Activated CD4-positive, alpha-beta T cell treated with anti-CD3 and anti-CD28 coated beads, Interleukin-2, Interleukin-4, amounts not matched to agents 100 ng/mL and 50 ng/mL, durations not matched to agents 16 hours and 8 hours (primary cell): ENCODE measurements at places on chromosomes 12 and 14.

DNA sequence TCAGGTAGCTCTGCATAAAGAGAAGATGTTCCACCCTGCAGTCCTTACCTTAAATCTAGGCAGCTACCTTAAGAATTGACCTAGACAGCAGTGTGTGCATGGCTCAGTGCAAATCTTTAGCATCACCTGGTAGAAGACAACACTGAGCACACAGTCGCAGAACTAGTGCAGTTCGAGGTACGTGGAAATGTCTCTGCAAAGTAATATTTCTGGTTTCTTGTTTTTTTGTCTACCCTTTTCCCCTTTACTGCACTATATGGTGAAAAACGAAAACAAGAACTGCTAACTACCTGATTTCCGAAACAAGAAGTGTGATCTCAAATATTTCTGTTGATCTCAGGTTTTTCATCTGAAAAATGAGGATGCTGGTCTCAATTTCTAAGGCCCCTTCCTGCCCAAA, 82.5 kb downstream of the ETV6 start:
- no peak for DNase-seq

DNA sequence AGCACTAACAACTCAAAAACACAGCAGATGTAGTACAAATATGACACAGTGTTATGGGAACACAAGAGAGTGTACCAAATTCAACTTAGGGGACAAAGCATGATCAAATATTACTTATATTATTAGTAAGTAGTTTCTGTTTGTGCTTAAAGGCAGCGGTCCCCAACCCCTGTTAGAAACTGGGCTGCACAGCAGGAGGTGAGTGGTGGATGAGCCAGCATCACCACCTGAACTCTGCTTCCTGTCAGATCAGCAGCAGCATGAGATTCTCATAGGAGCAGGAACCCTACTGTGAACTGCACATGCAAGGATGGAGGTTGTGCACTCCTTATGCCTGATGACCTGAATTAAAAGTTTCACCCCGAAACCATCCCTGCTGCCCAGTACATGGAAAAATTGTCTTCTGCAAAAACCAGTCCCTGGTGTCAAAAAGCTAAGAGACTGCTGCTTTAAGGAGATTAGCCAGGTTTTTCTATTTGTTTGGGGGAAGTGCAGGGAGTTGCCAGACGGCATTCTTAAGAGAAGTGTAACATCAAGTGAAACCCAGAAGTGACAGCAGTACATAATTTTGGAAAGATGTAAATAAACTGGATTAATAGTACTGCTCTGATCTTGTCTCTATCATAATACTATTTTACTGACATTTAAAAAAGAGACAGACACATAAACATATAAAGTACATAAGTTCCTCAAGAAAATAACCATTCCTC, 26.7 kb downstream of the GTF2A1 start:
- DNase-seq, result peak; percentile 45

GRCh38 chr14:91377700-91378652, 39.6 kb downstream of the CCDC88C start:
- no peak for DNase-seq

DNA sequence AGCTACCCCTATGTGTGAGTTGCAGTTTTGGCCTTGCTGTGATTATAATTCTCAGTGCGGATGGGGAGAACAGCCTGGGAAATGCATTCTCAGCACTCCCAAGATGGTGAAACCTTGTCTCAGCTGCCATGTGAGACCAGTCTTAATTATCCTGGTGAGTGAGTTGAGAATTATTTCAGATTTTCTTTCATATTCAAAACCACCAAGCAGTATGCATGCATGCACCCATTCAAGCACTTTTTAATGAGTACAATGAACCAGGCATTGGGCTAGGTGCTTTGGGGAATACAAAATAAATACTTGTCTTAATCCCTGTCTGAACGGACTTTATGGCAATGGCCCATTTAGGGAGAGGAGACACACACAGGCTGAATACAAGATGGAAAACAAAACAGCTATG, 94.7 kb downstream of the PTPN11 start:
- DNase-seq, result no peak

DNA sequence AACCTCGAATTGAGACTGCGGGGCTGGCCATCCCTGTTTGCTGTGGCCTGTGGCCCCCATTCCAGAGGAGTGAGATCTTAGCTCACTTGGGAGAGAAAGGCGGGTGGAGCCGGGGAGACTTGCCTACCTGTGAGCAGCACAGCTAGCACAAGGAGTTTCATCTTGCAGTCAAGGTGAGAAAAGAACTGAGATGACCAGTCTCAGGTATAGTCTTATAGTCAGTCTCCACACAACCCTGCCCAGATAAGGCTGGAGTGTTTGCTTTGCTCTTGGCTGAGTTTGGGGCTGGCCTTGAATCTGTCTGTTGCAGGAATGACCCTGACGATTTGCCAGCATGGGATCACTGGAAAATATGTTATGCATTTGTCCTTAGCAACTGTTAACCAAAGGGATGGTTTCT, at the start of gene PLA2G1B:
Gene PLA2G1B (minus strand): TSS at position 187 of the 400 bp plus-strand sequence. CDS start 26 bp downstream, at position 161.
- DNase-seq, result no peak

- no peak for DNase-seq
These were observed 48.0 kb downstream of the ARL6IP4 start for GRCh38 chr12:123028475-123028874.

- DNase-seq, result no peak
These were observed 1.3 kb downstream of the NKX2-8 start for GRCh38 chr14:36580856-36581831.

DNA sequence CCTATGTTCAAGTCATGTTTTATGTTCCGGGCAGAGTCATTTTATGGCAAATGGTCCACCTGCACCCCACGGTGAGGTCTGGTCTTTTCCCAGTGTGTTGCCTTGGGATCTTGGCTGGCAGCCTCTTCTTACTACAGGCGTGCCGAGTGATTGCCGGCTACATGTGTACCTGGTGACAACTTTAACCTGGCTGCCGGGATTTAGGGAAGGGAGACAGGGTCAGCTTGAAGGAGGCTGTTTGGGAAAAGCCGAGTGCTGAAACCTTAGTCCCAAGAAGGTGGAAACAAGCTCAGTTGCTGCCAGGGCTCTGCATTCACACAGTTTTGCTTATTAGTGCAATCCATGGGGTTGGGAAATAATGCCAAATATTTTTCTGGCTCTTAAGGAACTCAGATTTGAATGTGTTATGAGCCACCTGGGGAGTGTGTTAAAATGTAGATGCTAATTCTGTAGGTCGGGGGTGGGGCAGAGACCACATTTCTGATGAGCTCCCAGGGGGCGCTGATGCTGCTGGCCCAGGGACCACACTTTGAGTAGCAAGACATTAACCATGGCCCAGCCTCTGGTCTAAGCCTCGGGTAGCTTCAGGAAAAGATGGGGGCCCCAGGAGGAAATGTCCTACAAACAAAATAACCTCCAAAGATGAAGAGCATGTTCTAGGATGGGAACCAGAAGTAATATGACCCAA, 179.6 kb downstream of the TBX5 start:
- no peak for DNase-seq

- DNase-seq, result no peak
These were observed 41.8 kb upstream of the PPP2R5C start for GRCh38 chr14:101719708-101720107.

GRCh38 chr14:53638966-53639365, 317.7 kb downstream of the BMP4 start:
- DNase-seq, result no peak

- DNase-seq, result peak; percentile 9
These were observed 565 bp downstream of the CEP83 start for GRCh38 chr12:94458877-94459727.

GRCh38 chr12:74610711-74611110, 73.1 kb downstream of the ATXN7L3B start:
- DNase-seq, result no peak

DNA sequence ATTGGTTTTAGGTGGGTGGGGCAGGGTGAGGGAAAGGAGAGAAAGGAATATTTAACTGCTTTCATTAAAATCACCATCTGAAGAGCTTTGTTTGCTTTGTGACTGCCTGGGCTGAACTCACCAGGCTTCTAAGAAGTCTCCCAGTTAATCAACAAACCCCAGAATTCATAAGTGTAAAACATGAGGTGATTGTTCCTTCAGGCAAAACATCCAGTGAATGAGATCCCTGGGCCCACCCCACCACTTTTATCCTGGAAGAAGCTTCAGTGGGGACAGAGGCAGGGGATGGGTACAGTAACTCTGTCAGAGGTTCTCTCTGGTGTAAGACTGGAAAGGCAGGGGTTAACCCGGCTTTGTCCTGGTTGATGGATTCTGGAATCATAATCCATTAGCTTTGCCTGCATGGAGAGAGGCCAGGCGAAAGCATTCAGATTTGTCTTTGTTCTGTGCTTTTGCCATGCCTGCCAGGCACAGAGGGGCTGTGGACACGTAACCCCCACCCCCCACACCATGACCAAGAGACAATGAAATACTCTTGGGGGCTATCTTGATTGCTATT, 16.7 kb downstream of the PDE1B start:
- no peak for DNase-seq

DNA sequence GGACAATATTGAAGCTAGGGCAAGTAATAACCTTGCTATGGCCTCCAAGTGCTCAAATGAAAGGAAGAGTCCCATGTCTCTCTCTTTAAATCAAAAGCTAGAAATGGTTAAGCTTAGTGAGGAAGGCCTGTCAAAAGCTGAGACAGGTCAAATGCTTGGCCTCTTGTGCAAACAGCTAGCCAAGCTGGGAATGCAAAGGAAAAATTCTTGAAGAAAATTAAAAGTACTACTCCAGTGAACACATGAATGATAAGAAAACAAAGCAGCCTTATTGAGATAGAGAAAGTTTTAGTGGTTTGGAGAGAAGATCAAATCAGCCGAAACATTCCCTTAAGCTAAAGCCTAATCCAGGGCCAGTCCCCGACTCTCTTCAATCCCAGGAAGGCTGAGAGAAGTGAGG, 84.1 kb upstream of the PLEKHA5 start:
- no peak for DNase-seq

GRCh38 chr12:131591714-131592709, 118.9 kb upstream of the SFSWAP start:
- DNase-seq, result no peak
